CD14-positive monocyte (primary cell): ENCODE measurements at places on chromosomes 6 and 20. TPM values are rescaled to one million over a fixed set of nuclear protein-coding genes. Genes with fewer than 3 reads are reported as not detected.

Gene RREB1
- polyA plus RNA-seq: 15.3 and 15.5 TPM in 2 replicates

Gene SLC22A2
- polyA plus RNA-seq: not detected

- DNase-seq: no peak
Observed at GRCh38 chr6:136716917-136717715, 75.2 kb downstream of the MAP3K5 start.

DNA sequence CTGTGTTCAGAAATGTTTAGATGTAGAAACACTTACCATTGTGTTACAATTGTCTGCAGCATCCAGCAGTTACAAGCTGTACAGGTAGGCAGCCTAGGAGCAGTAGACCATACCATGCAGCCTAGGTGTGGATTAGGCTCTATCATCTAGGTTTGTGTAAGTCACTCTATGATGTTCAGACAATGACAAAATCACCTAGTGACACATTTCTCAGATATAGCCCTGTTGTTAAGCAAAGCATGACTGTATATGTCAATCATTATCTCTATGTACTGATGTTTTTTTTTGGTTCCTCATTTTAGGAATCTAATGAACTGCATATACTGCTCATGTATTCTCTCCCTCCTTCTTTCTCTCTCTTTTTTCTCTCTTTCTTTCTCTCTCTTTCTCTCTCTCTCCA lies 22.2 kb downstream of the CST8 start:
- no peak for DNase-seq

DNA sequence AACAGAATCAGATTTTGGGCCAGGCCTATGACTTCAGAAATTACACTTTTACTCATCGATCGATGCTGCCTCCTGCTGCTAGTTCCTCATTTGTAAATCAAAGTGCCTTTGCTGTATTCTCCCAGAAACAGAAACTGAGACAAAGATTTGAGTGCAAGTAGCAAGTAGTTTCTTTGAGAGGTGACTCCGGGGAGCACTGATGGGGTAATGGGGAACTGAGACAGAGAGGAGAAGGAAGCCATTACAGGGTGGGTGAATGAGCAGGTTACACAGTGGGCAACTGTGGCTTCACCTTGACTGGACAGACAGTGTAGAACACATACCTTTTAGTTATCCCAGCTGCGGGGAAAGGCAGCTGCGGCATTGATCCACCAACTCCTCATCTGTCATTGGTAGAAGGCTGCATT lies 9.7 kb upstream of the CD40 start:
- DNase-seq: peak; percentile 49

DNA sequence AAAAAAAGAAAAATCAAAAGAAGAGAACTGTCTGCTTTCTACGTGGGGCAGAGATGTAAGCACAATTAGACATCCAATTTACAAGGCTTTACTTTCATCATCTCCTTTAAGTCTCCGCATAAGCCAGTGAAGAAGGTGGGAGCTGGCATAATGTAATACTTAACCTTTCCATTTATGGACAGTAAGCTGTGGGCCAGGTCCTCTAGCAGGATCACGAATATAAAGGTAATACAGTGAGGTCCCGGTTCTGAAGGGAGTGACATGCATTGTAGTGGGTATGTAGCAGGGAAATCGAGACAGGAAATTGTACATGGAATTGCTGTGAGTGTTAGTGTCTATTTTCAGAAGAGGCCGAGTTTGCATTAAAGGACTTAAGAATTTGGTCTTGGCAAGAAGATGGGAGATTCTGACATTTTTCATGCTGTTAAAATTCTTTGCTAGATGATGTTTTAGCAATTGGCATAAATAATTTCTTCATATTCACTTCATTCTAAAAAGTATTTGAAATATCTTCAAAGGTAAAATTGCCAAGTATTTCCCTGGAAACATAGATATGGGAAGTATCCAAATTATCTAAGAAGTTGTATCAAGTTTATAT lies 20.4 kb upstream of the POPDC3 start:
- no peak for DNase-seq
